ENCODE measurements at places on chromosomes 5 and 9. TPM values are rescaled to one million over a fixed set of nuclear protein-coding genes. Genes with fewer than 3 reads are reported as not detected.

TTC23L gene
- total RNA-seq: not detected

ARHGEF28 gene
- 1.6 TPM for total RNA-seq

RXRA gene
- total RNA-seq: 89.0 TPM

ZNF462 gene
- 21.2 TPM for total RNA-seq

TMOD1 gene
- total RNA-seq: 192 TPM

PCAT7 gene
- 0.08 TPM for total RNA-seq

C9orf50 gene
- total RNA-seq: not detected
